ENCODE measurements at places on chromosomes 6 and 20.

DNA sequence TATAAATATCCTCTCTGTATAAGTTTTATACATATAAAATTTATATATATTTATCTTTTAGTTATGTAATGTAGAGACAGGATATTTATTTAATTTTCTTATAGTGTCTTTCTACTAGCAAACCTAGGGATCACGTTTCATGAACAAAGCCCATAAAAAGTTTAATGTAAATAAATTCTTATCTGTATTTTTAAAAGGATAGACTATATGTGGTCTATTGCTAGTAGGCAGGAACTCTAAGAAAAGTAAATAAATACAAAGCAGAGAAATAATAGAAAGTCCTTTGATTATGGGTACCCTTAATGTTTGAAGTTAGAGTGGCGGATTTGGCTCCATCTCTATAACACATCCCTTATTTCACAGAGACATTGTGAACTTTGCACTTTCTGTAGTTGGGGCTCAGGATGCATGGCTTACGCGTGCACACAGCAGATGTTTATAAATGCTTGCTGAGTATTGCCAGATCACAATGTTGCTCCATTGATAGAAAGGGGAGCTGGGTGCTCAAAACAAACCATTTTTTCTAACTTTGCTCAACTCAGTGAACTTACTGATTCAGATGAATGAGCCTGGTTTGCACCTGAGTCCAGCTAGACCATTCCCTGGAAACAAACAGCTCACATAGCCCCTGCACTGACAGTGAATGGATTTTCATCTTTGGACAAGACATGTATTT lies 179.1 kb downstream of the SYNE1 start:
- DNase-seq, result no peak

DNA sequence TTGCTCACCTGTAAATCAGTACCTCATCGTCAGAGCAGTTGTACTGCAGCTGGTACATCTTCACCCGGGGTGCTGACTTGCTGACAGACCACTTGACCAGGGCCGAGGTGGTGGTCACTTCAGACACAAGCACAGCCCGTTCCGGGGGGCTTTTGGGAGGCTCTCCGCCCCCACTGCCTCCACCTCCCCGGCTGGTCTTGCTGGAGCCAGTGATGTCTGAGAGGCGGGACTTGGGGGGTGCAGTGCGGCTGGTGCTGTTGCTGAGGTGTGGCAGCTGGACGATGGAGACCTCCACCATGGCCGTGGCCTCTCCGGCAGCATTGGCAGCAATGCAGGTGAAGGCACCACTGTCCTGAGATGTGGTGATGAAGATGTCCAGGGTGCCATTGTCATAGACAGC lies 155.5 kb downstream of the LRFN2 start:
- DNase-seq, result no peak

DNA sequence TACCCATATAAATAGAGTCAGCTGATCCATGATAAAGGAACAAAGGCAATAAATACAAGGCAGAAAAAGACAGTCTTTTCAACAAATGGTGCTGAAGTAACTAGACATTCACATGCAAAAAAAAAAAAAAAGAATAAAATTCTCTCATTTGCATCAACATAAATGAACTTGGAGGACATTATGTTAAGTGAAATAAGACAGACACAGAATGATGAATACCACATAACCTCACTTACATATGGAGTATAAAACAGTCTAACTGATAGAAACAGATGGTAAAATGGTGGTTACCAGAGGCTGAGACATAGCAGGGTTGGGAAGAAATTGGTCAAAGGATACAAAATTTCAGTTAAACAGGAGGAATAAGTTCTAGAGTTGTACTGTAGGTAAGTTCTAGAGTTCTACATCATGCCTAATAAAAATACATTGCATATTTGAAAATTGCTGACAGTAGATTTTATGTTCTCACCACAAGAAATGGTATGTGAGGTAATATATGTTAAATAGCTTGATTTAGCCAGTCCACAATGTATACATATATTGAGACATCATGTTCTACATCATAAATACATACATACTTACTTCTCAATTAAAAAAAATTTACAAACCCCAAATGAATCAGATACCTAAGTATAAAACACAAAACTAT lies 8.3 kb downstream of the ZNF322 start:
- no peak for DNase-seq

DNA sequence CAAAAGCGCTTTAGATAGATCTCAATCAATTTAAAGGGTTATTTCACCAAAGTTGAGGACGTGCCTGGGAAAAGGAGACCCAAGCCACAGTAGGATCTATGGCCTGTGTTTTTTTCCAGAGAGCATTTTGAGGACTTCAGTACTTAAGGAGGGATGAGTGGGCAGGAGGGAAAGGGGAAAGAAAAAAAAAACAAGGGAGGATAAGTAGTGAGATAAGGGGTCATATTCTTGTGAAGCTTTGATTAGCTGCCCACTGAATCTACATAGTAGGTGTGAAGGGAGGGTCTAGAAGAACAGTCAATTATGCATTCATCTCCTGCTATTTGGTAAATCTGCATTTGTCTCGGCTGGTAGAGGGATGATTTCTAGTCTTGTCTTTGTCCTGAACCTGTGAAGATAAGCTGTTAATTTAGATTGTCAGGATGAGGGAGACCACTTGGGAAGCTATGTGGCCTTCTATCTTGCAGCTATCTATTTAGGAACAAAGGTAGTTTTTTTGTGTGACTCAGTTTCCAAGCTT lies 48.4 kb downstream of the CLVS2 start:
- DNase-seq, result no peak

- DNase-seq, result peak; percentile 23
Measured at GRCh38 chr20:45163083-45163803, 11.5 kb upstream of the PI3 start.

DNA sequence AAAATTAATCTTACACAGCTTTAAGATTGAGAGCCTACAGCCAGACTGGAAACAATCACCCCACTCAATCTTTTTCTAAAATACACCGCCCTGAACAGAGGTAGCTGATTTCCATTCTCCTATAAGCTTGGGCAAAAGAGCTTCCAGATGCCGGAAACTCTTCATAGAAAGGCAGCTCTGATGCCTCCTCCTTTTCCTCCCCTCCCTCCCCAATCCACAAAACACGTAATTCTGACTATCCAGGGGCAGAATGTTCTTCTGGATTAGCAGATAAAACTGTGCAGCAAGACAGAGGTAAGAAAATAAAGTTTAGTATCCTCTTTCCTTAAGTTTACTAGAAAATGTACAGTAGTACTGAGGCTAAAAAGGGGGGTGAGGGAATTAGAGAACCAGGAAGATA lies 15.8 kb downstream of the ADNP start:
- no peak for DNase-seq

DNA sequence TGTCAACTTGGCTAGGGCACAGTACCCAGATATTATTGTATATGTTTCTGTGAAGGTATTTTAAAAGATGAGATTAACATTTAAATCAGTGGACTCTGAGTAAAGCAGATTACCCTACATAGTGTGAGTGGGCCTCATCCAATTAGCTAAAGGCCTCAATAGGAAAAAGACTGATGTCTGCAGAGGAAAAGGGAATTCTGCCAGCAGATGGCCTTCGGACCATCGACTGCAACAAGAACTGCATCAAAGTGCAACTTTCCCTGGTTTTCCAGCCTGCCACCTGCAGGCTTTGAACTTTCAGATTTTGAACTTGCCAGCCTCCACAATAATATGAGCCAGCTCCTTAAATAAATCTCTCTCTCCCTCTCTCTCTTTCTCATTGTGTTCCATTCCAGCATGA lies 80.5 kb downstream of the IMPG1 start:
- no peak for DNase-seq

DNA sequence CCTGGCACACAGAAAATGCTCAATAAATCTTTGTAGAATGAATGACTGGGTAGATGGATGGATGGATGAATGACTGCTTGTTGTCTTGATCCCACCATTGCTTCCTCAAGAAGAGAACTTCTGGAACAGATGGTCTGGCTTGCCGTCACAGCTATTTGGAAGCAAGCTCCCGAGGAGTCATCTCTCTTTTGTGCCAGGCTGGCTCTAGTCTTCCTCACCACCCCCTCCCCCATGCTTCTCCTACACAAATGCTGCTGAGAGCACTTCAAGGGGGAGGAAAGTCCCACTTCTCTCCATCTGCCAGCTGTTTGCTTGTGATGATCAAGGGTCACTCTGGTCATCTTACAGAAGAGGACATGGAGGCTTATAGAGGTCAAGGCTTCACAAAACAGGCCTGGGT lies 11.6 kb upstream of the KCNG1 start:
- DNase-seq, result no peak

- DNase-seq, result no peak
Measured at GRCh38 chr6:54366667-54367327, 58.6 kb downstream of the TINAG start.

DNA sequence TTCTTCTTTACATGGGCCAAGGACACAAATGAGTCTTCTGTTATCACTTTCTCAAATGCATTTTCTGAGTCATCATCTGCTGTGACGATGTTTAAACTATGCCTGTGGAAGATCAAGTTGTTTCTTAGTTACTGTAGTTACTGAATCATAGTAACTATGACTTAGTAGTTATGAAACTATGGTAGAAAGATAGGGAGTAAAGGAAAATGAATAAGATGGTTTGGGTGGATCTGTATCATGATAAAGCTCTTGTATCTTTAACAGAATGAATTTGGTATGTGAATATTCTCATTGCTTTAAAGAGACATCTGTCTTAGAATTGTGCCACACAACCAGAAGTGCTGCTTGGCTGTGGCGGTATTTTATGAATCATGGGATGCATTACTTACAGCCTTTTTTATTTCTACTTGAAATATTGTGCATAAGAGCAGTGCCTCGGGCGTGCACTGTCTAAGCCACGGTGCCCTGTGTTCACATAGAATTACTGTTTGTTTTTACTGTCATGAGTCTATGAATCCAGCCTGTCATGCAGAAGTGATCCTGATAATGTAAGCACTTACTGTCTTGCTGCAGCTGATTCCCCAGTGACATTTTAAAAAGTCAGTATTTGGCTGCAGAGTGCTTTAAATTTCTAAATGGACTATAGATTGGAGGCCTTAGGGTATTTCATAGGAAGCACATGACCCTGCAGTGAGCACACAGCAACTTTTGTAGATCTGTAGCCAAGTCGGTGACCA lies 215.2 kb downstream of the TMEM242 start:
- DNase-seq, result no peak

GRCh38 chr6:149478631-149479314 lies 6.0 kb downstream of the ZC3H12D start:
- DNase-seq, result no peak

- peak; percentile 86 for DNase-seq
Measured at GRCh38 chr6:34657307-34657978, 39.1 kb downstream of the ILRUN start.

- no peak for DNase-seq
Measured at GRCh38 chr6:3230900-3231246, 3.4 kb upstream of the TUBB2B start.

DNA sequence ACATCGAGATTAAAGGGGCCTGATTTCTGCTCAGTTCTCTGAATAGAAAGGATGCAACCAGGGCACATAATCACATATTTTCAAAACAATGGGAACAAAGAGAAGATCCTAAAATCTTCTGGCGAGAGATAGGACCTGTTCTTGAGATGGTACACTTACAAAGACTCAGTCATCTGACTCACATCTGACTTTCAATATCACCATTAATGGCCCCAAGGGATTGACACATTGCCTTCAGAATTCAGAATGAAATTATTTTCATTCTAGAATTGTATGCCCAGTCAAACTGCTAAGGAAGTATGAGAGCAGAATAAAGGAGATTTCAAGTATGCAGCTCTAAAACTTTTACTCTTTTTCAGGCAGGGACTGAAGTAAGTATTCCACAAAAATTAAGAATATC lies 240.7 kb upstream of the POU3F2 start:
- no peak for DNase-seq

- DNase-seq, result no peak
Measured at GRCh38 chr20:38863024-38863851, 57.7 kb downstream of the PPP1R16B start.

GRCh38 chr6:63321821-63322220 lies 2.0 kb upstream of the LGSN start:
- DNase-seq, result no peak

- DNase-seq, result peak; percentile 19
Measured at GRCh38 chr6:46652232-46652602, 401 bp downstream of the CYP39A1 start.

GRCh38 chr20:32649697-32650400 lies 23.9 kb downstream of the C20orf203 start:
- no peak for DNase-seq

GRCh38 chr20:4726710-4727397 lies 5.1 kb downstream of the PRND start:
- DNase-seq, result no peak

DNA sequence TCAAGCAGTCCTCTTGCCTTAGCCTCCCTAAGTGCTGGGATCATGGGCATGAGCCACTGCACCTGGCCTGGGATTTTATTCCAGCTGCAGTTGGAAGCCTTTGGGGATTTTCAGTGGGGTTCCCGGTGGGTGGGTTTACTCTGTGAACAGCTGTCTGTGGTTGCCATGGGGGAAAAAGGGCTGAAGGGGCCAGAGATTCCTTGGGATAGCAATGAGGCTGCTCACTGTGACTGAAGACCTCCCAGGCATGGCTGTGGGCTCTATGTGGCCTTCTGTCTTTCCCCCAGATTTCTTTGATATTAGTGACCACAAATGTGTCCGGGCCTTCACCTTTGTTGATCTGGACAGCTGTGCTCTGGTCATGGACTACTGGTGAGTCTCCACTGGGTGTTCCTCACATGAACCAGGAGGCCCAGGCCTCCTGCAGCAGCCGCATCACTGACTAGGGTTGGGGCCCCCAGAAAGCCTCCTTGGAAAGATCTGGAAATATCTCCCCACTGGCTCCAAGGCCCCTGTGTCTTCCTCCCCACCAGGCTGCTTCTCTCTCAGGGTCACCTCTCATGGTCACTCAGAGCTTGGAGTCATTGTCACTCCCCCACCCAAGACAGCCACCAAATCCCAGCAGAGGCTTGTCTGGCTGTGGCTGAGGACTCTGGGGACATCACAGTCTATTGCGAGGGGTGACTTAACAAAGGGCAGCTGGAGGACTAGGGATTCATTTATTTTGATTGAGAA lies 33.4 kb downstream of the EFCAB8 start:
- no peak for DNase-seq

- DNase-seq, result peak; percentile 62
Measured at GRCh38 chr6:73739096-73739495, 43.1 kb downstream of the CD109 start.
